ENCODE measurements at places on chromosomes 7 and 10. TPM values are rescaled to one million over a fixed set of nuclear protein-coding genes. Genes with fewer than 3 reads are reported as not detected.

The MSMB gene
- not detected for total RNA-seq

The CALHM3 gene
- total RNA-seq, result not detected

DNA sequence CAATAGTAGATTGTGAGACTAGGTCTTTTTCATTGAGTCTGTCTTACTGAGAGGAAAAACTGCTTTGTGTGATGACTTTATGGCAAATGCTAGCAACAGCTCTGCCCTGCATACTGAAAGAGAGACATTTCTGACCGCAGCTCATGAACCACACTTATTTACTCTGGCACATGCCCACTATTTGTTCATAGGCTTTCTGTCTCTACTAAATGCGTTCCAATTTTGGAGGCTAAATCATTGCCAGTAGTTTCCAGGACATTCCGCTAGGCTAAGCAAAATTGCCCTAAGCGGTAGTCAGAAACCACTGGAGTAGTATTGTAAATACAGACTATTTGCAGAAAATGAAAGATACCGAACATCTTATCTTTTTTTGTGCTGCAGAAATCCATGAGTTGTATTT is 55.6 kb upstream of the DLX6 start:
- DNase-seq, result no peak
- no peaks in the 10 kb centered on the region for H3K27me3 ChIP-seq
- no peak overlapping the region for H3K27ac ChIP-seq
- H3K4me1 ChIP-seq, result no peaks in the 10 kb centered on the region
- H3K4me3 ChIP-seq, result no peak overlapping the region

DNA sequence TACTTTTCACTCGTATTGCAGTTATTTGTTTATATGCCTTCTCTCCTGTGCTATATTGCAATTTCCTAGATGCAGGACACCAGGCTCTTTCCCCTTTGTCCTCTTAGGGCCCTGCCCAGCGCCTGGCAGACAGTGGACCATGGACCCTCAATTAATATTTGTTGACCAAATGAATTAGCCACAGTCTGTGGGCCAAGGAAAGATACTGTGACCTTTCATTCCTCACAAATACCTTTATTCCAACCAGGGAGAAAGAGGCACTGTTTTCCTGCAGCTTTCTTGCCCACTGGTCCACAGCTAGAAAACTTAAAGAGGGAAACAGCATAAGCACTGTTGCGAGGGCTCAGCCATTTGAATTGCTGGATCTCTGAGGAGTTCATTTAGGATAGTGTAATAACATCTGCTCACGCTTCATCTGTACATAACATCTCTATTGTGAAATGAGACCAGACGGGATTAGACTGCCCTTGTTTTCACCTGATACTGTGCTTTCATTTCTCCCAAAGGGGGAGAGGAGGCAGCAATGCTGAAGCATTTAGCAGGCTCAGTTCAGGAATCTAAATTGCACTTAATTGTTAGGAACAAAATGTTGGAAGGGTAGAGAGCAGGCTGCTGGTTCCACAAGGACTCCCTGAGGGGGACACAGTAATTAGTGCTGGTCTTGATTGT is 46.7 kb downstream of the TNS3 start:
- no peaks in the 10 kb centered on the region for H3K36me3 ChIP-seq
- H3K27ac ChIP-seq, result no peak overlapping the region
- no peak overlapping the region for H3K4me3 ChIP-seq
- H3K4me1 ChIP-seq, result no peaks in the 10 kb centered on the region

DNA sequence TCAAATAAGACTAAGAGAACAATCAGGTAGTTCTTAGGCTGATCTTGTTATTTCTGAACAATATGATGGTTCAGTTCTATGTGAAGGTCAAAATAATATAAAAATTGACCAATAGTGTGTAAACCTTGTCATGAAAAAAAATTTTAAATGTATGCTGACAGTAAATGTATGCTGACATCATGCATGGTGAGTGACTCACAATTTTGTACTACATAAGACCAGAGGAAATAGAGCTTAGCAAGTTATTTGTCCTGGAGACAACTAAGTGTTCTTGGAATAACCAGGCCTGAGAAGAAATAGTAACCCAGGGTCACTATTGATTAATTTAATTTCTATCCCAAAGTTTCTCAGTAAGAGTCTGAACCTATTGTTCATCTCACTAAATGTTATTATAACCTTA is 182.2 kb upstream of the PCDH15 start:
- H3K4me3 ChIP-seq, result no peak overlapping the region
- no peaks in the 10 kb centered on the region for H3K4me1 ChIP-seq
- DNase-seq, result no peak
- H3K36me3 ChIP-seq, result no peaks in the 10 kb centered on the region
- H3K27me3 ChIP-seq, result no peaks in the 10 kb centered on the region
- H3K27ac ChIP-seq, result no peak overlapping the region

DNA sequence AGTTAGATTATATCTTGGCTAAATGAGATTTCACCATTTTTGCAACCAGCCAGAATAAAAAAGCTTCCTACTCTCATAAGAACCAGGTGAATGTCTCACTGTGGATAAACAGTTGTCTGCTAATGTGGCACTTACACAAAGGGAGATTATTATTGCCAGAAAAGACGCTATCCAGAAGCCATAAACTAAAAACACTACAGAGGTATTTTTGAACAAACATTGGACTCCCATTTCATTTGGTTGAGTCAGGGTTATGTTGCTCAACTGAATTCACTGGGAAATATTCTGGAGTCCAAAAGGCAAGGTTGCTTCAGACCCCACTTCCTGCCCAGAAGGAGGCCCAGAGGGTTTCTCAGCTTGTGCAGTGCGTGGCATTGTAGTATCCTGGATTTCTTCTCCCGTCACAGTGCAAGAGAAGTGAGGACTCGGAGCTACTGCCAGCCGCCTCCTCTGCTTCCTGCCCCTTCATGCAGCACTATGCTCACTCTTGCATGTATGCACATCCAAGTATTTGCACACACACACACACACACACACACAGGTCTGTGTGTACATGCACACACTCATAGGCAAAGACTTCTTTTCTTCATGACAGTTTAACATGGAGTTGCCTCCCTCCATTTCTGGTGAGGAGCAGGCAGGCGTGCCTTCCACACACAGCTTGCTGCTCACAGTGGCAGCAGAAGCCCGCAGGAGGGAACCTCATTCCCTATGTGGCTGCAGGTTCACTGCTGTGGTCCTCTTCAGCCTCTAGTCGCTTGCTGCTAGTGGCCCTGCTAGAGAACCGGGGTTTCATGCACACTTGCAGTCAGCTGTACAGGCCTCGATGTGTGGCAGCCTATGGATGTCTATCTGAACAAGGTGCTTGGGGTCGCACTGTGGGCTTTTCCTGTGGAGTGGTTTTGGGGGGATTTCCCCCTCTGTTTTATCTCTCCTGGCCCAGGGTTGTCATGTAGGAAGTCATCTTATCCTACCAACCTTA is 10.1 kb downstream of the DENND10 start:
- no peak overlapping the region for H3K4me3 ChIP-seq
- H3K4me1 ChIP-seq, result no peaks in the 10 kb centered on the region
- H3K27me3 ChIP-seq, result no peaks in the 10 kb centered on the region
- H3K27ac ChIP-seq, result no peak overlapping the region
- H3K36me3 ChIP-seq, result peaks cover 67% of the 10 kb centered on the region

The TRIL gene
- 3.1 TPM for total RNA-seq

DNA sequence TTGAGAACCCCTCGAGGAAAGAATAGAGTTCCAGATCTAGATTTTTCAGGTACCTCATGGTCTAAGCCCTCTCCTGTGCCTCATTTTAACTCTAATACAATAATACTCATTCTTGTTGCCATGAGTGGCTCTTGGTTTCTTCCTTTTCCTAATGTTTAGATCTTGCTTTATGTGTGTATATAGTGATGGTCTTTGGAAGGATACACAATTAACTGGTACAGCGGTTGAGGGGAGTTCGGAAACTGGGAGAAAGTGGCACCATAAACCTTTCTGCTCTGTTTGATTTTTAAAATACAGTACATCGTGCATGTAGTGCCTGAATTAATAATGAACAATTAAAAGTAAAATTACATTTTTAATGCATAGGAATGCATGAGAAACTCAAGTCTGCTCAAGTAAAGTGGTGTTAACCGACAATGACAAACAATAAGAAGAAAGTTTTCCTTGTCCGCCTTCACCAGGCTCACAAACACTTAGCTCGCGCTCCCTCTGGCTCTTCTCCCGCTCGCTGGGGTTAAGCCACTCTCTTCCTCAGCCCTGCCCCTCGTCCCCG is 386 bp upstream of the EIF4EBP2 start:
- peaks cover 18% of the 10 kb centered on the region for H3K36me3 ChIP-seq
- peak overlapping the region; percentile 92 for H3K4me3 ChIP-seq
- H3K27me3 ChIP-seq, result no peaks in the 10 kb centered on the region

The NET1 gene
- 57.5 TPM for total RNA-seq

- H3K36me3 ChIP-seq, result no peaks in the 10 kb centered on the region
- no peaks in the 10 kb centered on the region for H3K27me3 ChIP-seq
- H3K4me1 ChIP-seq, result no peaks in the 10 kb centered on the region
These were observed 186.7 kb upstream of the HGF start for GRCh38 chr7:81956520-81956919.

GRCh38 chr10:79229071-79229541 is 118.2 kb upstream of the PPIF start:
- no peak overlapping the region for H3K27ac ChIP-seq
- no peak overlapping the region for H3K4me3 ChIP-seq
- peaks cover 5% of the 10 kb centered on the region for H3K4me1 ChIP-seq
- peaks cover 10% of the 10 kb centered on the region for H3K36me3 ChIP-seq
- DNase-seq, result peak; percentile 59

The TACC2 gene
- total RNA-seq, result 54.8 TPM

The CALCR gene
- 0.44 TPM for total RNA-seq

The TMEM209 gene
- total RNA-seq, result 33.9 TPM

The SAP25 gene
- total RNA-seq, result 5.1 TPM

GRCh38 chr7:49660170-49660783 is 113.2 kb upstream of the VWC2 start:
- no peaks in the 10 kb centered on the region for H3K4me1 ChIP-seq
- H3K27ac ChIP-seq, result no peak overlapping the region
- H3K4me3 ChIP-seq, result no peak overlapping the region
- H3K27me3 ChIP-seq, result no peaks in the 10 kb centered on the region
- peaks cover 2% of the 10 kb centered on the region for H3K36me3 ChIP-seq

All from H9 (cell line).